Adrenal gland (tissue), 19 donors: ENCODE measurements at places on chromosomes 12 and 14. TPM values are rescaled to one million over a fixed set of nuclear protein-coding genes. Genes with fewer than 3 reads are reported as not detected.

GRCh38 chr12:77777274-77777673 lies 53.4 kb upstream of the NAV3 start:
- H3K27ac ChIP-seq, result no peak overlapping the region
- no peaks in the 10 kb centered on the region for H3K4me1 ChIP-seq
- no peaks in the 10 kb centered on the region for H3K36me3 ChIP-seq
- DNase-seq, result no peak

DNA sequence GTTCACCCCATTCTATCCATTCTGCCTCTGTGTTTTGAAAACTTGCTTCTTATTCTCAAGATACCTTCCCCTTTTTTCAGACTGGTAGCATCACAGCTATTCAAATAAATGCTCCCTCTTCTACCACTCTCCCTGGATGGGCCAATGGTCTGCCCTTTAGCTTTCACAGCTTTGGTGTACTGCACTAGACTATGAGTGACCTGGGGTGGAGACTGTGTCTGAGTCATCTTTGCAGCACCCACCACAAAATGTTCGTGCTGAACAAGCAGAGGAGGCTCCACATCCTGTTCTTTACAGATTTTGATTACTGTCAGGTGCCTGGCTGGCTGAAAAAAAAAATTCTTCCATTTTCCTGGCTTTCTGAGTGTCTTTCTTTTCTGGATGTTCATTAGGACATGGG lies 1104.1 kb upstream of the TMEM132C start:
- no peaks in the 10 kb centered on the region for H3K27me3 ChIP-seq
- no peak overlapping the region for H3K4me3 ChIP-seq
- no peaks in the 10 kb centered on the region for H3K36me3 ChIP-seq
- no peak for DNase-seq

GRCh38 chr12:118655588-118655987 lies 279.2 kb downstream of the SUDS3 start:
- no peak overlapping the region for H3K27ac ChIP-seq
- no peaks in the 10 kb centered on the region for H3K4me1 ChIP-seq
- H3K27me3 ChIP-seq, result no peaks in the 10 kb centered on the region
- DNase-seq, result no peak
- no peaks in the 10 kb centered on the region for H3K36me3 ChIP-seq

DNA sequence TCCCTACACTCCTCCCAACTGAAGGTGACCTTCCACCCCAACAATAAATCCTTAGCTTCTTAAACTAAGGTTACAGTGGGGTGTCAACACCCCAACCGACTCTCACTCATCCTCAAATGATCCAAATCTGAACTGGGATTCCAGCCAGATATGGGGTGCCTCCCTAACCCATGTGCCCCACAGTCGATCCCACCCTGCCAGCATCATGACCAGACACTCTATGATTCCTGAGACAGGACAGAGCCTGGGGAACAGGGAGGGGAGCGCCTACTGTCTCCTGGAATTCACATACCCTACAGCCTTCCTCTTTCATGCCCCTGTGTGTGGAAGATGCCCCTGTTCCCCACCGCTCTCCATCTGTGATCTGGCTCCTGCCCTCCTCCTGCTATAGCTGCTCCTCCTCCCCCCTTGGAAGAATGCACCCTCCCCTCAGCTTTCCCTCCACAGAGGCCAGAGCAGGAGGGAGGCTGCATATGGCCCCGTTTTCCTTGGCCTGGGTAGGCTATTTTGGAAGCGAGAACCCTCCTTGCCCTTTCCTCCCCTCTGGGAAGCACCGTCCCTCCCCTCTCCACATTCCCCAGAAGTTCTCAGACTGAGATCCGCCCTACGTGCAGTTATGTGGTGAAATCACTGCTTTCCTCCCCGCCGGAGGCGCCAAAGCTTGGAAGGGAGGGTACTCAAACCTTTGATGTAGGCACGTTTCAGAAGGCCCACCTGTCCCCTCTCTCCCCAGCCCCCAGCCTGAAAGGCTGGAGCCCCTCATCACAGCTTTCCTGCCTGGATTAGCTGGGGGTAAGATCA lies 48.0 kb downstream of the SMUG1 start:
- no peaks in the 10 kb centered on the region for H3K36me3 ChIP-seq
- DNase-seq, result no peak
- H3K4me1 ChIP-seq, result no peaks in the 10 kb centered on the region
- H3K27ac ChIP-seq, result peak overlapping the region; percentile 64
- H3K4me3 ChIP-seq, result no peak overlapping the region
- no peaks in the 10 kb centered on the region for H3K27me3 ChIP-seq

GARIN6 gene
- total RNA-seq, result not detected

TAS2R7 gene
- total RNA-seq, result not detected

STX2 gene
- 8.3 TPM for total RNA-seq

- H3K4me1 ChIP-seq, result peaks cover 4% of the 10 kb centered on the region
- H3K36me3 ChIP-seq, result no peaks in the 10 kb centered on the region
- DNase-seq, result no peak
- no peak overlapping the region for H3K27ac ChIP-seq
- H3K27me3 ChIP-seq, result no peaks in the 10 kb centered on the region
Observed at GRCh38 chr12:106292339-106292738, 10.2 kb upstream of the TCP11L2 start.

RIC8B gene
- 13.7 TPM for total RNA-seq

- no peak overlapping the region for H3K4me3 ChIP-seq
- H3K36me3 ChIP-seq, result no peaks in the 10 kb centered on the region
- no peak overlapping the region for H3K27ac ChIP-seq
Observed at GRCh38 chr12:117645473-117645872, 284.0 kb upstream of the NOS1 start.

GRCh38 chr12:97921979-97922722 lies 459.5 kb downstream of the RMST start:
- no peak overlapping the region for H3K4me3 ChIP-seq
- DNase-seq, result no peak
- no peaks in the 10 kb centered on the region for H3K27me3 ChIP-seq
- H3K4me1 ChIP-seq, result no peaks in the 10 kb centered on the region

DNA sequence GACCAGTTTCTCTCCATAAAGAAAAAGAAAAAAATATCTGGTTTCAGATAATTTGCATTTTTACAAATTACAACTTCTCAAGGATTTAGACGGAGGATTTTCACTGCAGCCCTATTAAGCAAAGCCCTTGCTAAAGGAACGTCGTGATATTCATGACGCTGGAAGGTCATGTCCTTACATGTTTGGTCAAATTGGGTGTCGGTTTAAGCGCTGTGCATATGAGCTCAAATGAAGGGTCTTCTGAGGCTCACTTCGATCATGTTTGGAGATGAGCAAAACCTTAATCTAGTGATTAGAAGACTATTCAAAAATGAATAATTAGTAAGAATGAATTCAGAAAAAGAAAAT lies 67.3 kb upstream of the USP15 start:
- no peaks in the 10 kb centered on the region for H3K36me3 ChIP-seq
- H3K4me1 ChIP-seq, result peaks cover 19% of the 10 kb centered on the region
- H3K27me3 ChIP-seq, result peaks cover 14% of the 10 kb centered on the region
- no peak overlapping the region for H3K4me3 ChIP-seq

PRIMA1 gene
- 1.6 TPM for total RNA-seq

DNA sequence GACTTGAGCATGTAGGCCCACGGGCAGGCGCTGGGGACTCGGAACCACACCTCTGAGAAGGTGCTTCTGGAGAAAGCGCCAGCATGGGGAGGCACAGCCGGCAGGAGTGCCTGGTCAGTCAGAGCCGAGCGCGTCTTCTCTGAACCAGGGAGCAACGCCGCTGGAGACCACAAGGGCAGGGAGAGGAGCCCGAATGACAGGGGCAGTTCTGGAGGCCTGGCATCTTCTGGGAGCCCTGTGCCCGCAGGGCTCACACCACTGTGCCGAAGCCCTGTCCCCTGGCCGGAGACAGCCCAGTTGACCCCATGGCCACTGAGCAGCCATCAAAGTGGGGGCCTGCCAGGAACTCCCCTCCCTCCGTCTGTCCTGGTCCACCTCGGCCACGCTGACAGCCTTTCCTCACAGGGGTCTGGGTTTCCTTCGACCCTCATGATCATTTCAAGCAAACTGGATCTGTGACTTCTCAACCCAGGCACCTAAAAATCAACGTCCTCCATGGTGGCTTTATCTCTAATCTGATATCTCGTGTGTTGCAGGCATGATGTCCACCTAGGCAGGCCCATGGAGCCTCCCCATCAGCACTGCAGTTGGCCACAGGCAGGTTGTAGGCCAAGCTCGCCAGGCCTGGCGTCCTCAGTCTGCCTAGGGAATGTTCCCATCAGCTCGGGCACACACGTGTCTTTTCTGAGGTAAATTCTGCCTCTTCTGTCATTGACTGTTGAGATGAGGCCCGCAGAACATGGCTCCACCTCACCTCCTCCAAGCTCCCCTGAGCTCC lies 299.3 kb upstream of the RTL1 start:
- no peak overlapping the region for H3K27ac ChIP-seq
- H3K27me3 ChIP-seq, result no peaks in the 10 kb centered on the region
- H3K36me3 ChIP-seq, result no peaks in the 10 kb centered on the region
- H3K4me1 ChIP-seq, result no peaks in the 10 kb centered on the region
- H3K4me3 ChIP-seq, result no peak overlapping the region

GRCh38 chr12:45077251-45077650 lies 26.4 kb upstream of the DBX2 start:
- H3K36me3 ChIP-seq, result no peaks in the 10 kb centered on the region
- no peak for DNase-seq
- H3K4me3 ChIP-seq, result no peak overlapping the region
- H3K4me1 ChIP-seq, result no peaks in the 10 kb centered on the region
- no peak overlapping the region for H3K27ac ChIP-seq

GRCh38 chr12:67452119-67452805 lies 183.1 kb downstream of the CAND1 start:
- no peak overlapping the region for H3K27ac ChIP-seq
- peaks cover 18% of the 10 kb centered on the region for H3K4me1 ChIP-seq
- H3K36me3 ChIP-seq, result no peaks in the 10 kb centered on the region
- no peak overlapping the region for H3K4me3 ChIP-seq
- DNase-seq, result no peak
- no peaks in the 10 kb centered on the region for H3K27me3 ChIP-seq

DNA sequence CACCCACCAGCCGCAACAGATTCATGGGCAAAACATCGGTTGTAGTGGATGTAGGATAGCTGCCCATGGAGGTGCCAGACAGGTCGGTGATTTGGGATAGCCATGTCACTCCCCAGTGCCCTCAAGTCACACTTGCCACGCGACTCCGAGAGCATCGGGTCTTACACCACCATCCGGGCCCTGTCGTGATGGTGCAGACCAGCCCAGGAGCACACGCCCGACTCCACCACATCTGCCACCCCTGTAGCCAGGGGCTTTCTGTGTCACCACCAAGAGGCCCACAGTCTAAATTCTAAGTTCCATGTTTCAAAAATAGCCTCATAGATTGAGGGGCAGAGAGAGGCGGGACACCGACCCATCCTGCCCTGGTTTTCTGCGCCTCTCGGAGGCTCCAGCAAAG lies 18.0 kb downstream of the FOXN4 start:
- H3K36me3 ChIP-seq, result no peaks in the 10 kb centered on the region
- H3K4me3 ChIP-seq, result no peak overlapping the region
- no peak overlapping the region for H3K27ac ChIP-seq
- DNase-seq, result no peak
- H3K27me3 ChIP-seq, result peaks cover 8% of the 10 kb centered on the region

GRCh38 chr12:21500786-21501257 lies 613 bp downstream of the RECQL start:
- no peak overlapping the region for H3K4me3 ChIP-seq
- peaks cover 20% of the 10 kb centered on the region for H3K36me3 ChIP-seq
- H3K4me1 ChIP-seq, result peaks cover 55% of the 10 kb centered on the region
- H3K27me3 ChIP-seq, result no peaks in the 10 kb centered on the region
- H3K27ac ChIP-seq, result peak overlapping the region; percentile 80

- H3K27ac ChIP-seq, result no peak overlapping the region
- H3K36me3 ChIP-seq, result peaks cover 32% of the 10 kb centered on the region
- H3K4me1 ChIP-seq, result peaks cover 37% of the 10 kb centered on the region
- no peak for DNase-seq
Observed at GRCh38 chr12:124406043-124406442, 111.2 kb downstream of the RFLNA start.

NKX2-1 gene
- total RNA-seq, result 0.87 TPM

GRCh38 chr12:66131067-66131688 lies 628 bp upstream of the LLPH start:
- peak overlapping the region; percentile 30 for H3K4me3 ChIP-seq
- peak overlapping the region; percentile 76 for H3K27ac ChIP-seq
- no peak for DNase-seq
- H3K27me3 ChIP-seq, result no peaks in the 10 kb centered on the region
- peaks cover 10% of the 10 kb centered on the region for H3K36me3 ChIP-seq

GRCh38 chr12:1328391-1328790 lies 266.0 kb downstream of the FBXL14 start:
- no peak overlapping the region for H3K27ac ChIP-seq
- no peaks in the 10 kb centered on the region for H3K36me3 ChIP-seq
- H3K4me3 ChIP-seq, result no peak overlapping the region
- H3K4me1 ChIP-seq, result peaks cover 21% of the 10 kb centered on the region

- no peaks in the 10 kb centered on the region for H3K4me1 ChIP-seq
Observed at GRCh38 chr12:58211211-58211610, 269.8 kb downstream of the ATP23 start.

- no peaks in the 10 kb centered on the region for H3K36me3 ChIP-seq
- H3K4me3 ChIP-seq, result no peak overlapping the region
- DNase-seq, result no peak
- H3K27ac ChIP-seq, result no peak overlapping the region
- no peaks in the 10 kb centered on the region for H3K27me3 ChIP-seq
Observed at GRCh38 chr14:35750202-35750904, 58.7 kb downstream of the RALGAPA1 start.

DNA sequence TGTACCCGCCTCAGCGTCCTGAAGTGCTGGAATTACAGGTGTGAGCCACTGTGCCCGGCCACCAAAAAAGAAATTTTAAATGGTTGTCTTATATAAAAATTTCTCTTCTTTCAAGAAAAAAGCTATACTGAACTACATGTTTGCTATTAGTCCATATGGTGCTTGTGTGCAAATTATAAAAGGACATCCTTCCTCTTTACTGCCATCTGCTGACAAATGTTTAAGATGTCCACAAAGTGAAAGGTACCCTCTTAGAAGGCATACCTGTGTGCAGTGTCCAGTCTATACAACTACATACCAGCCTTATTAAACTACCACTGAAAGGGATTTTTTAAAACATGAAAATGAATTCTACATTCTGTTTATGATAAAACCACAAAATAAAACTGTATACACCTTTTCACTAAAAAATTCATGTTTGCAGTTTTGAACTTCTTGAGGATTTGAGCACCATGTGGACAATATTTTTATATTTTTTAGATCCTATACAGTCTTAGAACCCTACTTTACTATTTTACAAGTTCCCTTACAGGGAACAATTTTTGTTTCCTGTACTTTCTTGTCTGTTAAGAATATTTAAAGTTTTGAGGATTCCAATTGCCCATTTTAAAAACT lies 32.8 kb upstream of the TOMM20L start:
- no peak overlapping the region for H3K27ac ChIP-seq
- H3K36me3 ChIP-seq, result peaks cover 53% of the 10 kb centered on the region
- DNase-seq, result no peak
- H3K4me3 ChIP-seq, result no peak overlapping the region
- no peaks in the 10 kb centered on the region for H3K4me1 ChIP-seq
- H3K27me3 ChIP-seq, result no peaks in the 10 kb centered on the region
